ENCODE measurements at places on chromosomes 5 and 9.

DNA sequence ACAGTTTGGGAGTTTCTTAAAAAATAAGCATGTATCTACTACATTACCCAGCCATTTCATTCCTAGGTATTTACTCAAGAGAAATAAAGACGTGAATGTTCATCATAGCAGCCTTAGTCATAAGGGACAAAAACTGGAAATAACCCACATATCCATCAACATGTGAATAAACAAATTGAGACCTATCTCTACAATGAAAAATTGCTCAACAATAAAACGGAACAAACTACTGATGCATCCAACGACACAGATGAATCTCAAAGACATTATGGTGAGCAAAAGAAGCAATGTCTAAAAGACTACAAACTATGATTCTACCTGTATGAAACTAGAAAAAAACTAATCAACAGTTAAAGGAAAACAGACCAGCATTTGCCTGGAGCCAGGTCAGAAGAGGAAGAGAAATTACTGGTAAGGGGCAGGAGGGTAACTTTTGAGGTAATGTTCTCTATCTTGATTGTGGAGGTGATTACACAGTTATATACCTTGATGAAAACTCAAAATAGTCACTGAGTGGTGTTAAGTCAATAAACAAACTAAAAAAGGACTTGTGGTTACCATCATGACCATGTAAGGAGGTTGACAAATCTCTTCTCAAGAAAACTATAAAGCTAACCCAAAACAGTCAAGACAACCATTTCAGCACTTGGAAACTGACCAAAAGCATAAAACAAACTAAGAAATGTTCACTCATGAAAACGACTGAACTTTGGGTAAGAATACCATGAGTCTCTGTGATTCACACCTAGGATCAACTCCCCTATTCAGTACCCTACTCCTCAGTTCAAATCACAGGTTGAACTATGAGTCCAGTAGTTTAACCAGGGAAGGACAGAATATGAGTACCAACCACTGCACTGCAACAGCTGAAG is 10.4 kb downstream of the UIMC1 start:
- no peak for DNase-seq

DNA sequence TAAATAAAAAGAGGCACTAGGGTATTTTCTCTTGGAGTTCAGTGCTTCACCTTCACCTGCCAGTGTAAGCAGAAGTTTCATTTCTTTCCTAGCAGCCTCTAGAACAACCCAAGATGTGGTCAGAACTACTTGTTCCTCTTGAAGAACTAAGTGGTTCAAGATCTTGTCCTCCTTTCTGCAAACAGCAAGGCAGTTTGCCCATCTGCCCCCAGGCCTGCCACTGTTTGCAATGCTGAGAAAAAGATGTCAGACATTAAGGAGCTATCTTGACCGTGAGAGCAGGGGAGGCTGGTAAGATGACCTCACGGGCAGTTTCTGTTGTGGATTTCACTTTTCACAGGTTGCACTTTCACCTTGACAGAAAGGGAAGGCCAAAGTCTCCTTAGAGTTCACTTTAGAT is 52.0 kb upstream of the KLF4 start:
- no peak for DNase-seq

DNA sequence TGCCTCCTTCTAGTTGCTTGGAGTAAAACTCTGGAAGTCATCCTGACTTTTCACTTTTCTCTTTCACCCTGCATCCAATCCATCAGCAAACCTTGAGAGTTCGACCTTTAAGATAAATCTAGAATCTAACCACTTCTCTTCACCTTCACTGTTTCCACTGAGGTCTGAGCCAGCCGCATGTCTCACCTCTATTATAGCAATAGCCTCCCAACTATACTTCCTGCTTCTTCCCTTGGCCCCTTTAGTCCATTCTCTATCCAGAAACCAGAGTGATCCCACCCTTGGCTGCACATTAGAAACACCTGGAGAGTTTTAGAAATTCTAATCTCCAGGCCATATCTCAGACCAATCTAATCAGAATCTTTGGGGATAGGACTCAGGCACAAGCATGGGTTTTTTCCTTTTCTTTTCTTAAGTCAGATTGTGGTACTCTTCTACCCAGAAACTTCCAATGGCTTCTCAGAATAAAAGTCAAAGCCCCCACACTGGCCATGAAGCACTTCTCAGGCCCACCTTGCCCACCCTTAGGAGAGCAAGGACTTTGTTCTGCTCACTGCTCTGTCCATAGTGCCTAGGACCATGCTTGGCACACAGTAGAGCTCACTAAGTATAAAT is 33.1 kb downstream of the MFAP3 start:
- DNase-seq, result no peak

- no peak for DNase-seq
These were observed 5.1 kb upstream of the ERGIC1 start for GRCh38 chr5:172828911-172829431.

DNA sequence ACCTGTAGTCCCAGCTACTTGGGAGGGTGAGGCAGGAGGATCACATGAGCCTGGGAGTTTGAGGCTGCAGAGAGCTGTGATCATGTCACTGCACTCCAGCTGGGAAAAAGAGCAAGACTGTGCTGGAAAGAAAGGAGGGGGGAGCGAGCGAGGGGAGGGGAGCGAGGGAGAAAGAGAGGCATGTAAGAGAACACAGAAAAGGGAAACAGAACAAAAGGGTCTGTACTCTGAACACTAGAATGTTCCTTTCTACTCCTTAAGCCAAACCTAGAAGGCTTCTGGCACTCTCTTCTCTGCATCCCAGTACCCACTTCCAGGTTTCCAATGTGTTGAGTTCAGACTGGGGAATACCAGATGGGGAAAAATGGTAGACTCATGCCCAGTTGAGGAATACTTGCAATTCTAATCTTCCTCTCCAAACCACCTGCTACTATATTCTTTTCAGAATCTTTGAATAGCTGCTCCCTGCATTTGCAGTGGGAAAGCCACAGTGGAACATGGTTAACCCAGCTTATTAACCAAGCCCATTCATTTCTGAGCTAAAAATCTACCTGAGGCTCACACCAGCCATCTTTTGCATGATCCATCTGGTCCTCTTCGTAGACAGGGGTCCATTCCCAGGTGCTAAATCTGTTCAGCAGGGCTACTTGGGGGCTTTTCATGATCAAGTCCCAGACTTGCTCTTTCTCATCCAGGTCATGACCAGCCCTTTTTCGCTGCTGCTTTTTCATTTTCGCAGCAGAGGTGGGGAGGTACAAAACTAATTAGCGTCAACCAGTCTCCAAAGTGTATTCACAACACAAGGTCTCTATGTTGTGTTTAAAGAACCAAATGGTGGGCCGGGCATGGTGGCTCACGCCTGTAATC is 34.9 kb downstream of the SEMA4D start:
- DNase-seq, result peak; percentile 12

- DNase-seq, result no peak
These were observed 59.8 kb upstream of the GOLPH3 start for GRCh38 chr5:32233696-32234447.

- no peak for DNase-seq
These were observed 32.2 kb downstream of the ANKS6 start for GRCh38 chr9:98763986-98764745.

DNA sequence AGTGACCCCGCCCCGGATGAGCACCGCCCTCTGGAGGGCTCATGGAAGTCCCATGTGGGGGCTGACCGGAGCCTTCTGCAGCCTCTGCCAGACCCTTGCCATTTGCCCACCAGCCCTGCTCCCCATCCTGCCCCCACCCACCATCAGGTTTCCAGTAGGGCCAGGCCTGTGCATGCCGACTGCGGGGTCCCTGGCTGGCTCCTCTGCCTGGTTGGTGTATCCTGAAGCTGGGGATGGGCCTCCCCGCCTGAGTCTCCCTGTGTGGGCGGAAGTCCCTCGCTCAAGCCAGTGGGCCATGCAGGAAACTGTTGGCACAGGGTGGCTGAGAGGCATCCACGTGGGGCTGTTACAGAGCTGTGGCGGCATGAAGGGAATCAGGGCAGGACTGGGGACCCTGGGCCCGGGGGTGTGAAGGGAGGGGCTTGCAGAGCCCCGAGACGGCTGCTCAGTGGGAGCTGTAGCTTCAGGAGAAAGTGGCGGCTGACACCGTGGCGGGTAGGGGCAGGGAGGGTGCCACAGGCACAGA is 88.7 kb downstream of the RXRA start:
- no peak for DNase-seq

DNA sequence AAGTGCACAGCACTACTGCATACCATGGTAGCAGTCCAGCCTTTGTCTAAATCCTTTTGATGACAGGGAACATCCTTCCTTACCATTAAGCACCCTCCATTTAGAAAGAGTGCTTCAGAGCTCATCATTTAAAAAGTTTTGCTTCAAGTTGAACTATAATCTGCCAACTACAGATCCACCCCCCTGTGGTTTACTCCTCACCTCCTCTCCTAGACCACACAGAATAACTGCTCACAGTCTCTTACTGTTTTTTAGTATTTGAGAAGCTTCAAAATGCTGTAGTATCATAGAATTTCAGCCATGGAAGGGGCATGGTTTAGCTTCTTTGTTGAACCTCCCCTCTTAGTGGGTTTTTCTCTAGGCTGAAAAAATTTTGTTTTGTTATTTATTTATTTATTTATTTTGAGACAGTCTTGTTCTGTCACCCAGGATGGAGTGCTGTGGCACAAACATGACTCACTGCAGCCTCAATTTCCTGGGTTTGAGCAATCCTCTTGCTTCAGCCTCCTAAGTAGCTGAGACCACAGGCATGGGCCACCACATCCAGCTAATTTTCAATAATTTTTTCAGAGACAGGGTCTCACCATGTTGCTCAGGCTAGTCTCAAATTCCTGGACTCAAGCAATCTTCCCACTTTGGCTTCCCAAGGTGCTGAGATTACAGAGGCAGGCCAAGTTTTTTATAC is 384.3 kb upstream of the RFX3 start:
- DNase-seq, result no peak

DNA sequence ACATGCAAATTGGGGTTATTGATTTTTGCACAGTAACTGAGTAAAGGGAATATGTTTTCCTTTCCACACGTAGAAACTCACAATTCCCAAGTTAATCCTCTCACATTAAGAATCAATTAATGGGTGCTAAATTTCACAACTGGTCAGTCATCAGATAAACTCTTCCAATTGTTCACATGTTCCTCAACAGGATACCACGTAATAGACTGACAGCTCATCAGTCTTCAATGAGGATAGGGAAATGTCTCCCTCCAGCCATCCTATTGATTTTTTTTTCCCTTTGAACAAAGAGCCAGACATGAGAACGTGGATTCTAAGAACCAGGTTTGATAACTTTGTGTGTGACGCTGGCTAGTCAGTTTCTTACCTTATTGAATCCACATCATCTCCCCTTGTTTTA is 768 bp upstream of the CER1 start:
- DNase-seq, result no peak

DNA sequence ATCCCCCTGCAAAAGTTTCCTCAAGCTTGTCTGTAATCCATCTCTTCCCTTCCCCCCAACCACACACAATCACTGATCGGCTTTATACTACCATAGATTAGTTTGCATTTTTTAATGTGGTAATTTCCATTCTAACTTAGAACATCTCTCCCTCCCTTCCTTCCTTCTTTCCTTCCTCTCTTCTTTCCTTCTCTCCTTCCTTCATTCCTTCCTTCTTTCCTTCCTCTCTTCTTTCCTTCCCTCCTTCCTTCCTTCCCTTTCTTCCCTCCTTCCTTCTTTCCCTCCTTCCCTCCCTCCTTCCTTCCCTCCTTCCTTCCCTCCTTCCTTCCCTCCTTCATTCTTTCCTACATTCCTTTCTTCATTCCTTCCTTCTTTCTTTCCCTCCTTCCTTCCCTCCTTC is 166.2 kb upstream of the MSX2 start:
- DNase-seq, result no peak

DNA sequence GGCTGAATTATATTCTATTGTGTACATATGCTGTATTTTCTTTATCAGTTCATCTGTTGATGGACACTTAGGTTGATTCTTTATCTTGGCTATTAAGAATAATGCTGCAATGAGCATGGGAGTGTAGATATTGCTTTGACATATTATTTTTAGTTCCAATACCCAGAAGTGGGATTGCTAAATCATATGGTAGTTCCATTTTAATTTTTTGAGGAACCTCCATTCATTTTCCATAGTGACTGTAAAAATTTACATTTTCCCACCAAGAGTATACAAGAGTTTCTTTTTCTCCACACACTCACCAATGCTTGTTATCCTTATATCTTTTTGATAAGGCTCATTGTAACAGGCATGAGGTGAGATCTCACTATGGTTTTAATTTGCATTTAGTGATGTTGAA is 19.4 kb downstream of the JAK2 start:
- DNase-seq, result no peak

DNA sequence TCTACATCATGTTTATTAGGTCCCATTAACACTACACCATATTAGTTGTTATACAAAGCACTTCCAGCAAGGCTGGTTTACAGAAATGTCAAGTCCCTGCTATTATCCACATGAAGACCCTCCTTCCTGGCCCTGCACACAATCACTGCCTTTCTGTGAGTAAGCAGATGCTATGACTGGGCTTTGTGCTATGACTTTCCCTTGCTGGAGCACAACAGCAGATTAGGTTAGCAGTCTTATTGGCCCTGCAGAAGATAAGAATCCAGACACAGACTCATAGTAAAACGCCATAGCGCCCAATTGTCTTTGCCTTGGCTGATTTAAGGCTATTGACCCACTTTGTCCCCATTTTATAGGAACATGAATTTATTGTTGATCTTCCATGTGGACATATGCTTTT is 228.9 kb upstream of the ACTBL2 start:
- DNase-seq, result no peak

DNA sequence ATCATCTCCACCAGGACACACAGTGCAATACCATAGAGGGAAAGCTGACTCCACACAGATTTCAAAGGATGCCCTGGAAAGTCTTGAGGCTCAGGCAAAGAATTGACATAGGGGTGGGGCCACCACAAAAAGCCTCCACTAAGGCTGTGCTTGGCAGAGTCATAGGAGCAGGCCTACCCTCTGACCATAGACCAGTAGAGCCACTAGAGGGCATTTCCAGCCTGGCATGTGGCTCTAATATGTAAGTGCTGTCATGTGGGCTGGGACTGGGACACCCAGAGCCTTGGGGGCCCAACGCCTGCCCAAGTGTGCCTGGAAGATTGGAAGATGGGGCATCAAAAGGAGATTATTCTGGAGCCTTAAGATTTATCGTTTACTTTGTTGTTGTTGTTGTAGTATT is 726.0 kb downstream of the DNAH5 start:
- DNase-seq, result no peak
